Activated CD4-positive, alpha-beta T cell treated with anti-CD3 and anti-CD28 coated beads for 36 hours (primary cell): ENCODE measurements at places on chromosomes 4 and X. TPM values are rescaled to one million over a fixed set of nuclear protein-coding genes. Genes with fewer than 3 reads are reported as not detected.

DMP1 gene
- not detected for total RNA-seq

IL13RA2 gene
- total RNA-seq, result not detected

RNF212 gene
- 2.4 TPM for total RNA-seq

TCEAL7 gene
- not detected for total RNA-seq

GPR119 gene
- not detected for total RNA-seq

GAGE12H gene
- total RNA-seq, result not detected

NHS gene
- total RNA-seq, result 10.2 TPM

SMARCA1 gene
- total RNA-seq, result 0.21 TPM

NUP62CL gene
- total RNA-seq, result 1.7 TPM

TMPRSS11A gene
- not detected for total RNA-seq

PNMA5 gene
- not detected for total RNA-seq

CTAG2 gene
- total RNA-seq, result not detected

RRH gene
- total RNA-seq, result not detected
